ENCODE measurements at places on chromosomes 7 and 10.

DNA sequence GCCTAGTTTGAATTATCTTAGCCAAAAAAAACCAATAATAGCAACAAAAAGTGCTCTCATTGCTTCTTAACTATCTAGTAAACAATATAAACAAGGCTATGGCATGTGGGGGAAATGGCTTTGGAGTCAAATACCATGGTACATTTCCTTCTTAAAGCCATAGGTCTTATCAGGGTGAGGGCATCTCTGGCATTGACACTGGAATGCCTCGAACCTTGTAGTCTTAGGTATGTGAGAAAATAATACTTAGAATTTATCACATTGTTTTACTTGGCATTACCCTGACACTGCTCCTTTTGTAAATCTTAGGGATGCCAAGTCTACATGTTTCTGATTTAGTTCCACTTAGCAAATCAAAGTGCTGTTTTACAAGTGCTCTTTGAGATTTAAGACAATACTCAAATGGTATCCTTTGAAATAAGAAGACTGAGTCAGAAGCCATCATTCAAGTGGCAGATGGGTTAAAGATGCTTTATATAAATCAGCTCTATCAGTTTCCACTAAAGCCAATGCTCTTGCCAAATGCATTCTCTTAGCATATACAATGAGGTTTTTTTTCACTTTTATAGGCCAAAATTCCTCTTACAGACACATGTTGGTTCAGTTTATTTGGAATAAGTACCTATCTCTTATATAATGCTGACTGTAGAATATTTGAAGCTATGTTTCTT, 155.2 kb downstream of the HPSE2 start:
- DNase-seq, result no peak

GRCh38 chr10:21293518-21294356, 231.7 kb downstream of the SKIDA1 start:
- DNase-seq, result no peak

DNA sequence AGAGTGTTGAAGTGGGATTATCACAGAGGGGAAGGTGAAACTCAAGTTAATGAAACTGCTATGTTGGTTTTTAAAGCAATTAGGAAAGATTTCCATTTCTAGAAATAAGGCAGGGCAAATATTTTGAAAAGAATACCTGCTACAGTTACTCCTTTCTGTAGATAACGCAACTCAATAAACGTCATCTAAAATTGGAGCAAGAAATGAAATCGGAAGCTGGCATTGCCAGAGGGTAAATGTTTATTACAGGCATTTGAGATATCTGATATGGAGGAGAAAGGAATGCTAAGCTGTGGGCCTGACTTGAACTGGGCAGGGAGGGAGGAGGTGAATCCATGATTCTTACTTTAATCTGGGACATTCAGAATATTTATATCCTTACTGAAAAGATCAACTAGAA, 217.0 kb upstream of the ADARB2 start:
- DNase-seq, result no peak

DNA sequence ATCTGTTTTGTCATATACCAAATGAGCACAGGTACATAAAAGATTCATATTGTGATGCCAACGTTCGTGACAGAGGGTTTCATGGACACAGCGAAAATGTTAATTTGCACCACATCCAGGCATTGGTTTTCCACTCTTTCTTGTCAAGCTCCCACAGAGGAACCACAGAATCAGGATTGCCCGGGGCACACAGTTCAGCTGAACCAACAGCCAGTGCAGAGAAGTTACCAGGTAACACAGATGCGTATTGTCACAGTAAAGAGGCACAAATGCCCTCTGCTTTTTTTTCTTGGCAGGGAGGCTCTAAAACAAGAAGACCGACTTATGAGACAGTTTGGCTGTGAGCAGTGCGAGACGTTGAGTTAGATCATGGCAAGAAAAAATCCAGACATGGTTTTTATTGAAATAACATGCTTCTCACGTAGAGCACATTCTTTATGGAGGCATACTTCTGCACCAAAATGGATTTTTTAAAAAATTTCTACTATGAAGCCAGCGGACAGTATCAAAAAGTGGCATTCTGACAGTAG, 331.1 kb upstream of the KIAA1217 start:
- no peak for DNase-seq

DNA sequence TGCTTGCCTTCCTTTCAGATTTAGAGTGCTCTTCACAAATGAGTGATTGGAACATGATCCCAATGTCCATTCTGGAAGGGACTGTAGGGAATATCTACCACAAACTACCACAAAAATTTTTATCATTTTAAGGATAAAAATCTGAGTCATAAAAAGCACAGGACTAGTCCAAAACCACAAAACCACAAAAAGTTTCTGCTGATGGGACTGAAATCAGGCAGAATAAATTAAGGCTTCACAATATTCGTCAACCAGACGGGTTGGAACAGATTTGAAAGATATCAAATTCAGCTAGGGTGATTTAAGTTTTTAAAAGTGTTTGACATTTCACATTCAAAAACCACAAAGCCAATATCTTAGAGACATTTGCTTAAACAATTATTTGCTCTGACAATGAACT, 100.1 kb upstream of the PTN start:
- DNase-seq, result no peak

- no peak for DNase-seq
These were observed 970.2 kb downstream of the SORCS3 start for GRCh38 chr10:105611244-105611798.

DNA sequence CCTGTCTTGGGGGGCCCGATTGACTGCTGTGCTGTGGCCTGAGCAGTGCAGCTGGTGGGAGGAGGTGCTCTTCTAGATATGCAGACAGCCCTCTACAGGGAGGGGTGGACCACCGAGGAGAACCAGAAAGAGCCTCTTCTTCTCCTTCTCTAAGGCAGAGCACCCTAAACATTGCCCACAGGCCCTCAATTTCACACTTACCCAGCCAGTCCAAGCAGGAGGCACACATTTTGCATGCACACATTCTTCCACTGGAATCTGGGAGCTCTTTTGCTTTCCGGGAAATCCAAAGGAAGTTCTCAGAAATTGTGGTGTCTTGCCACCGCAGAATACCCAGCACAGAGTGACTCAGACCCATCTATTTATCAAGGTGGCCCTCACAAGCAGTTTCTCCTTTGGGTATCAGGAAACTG, 45.8 kb downstream of the EEPD1 start:
- no peak for DNase-seq
